Suprapubic skin (tissue), 4 donors: ENCODE measurements at places on chromosomes 3 and 15. TPM values are rescaled to one million over a fixed set of nuclear protein-coding genes. Genes with fewer than 3 reads are reported as not detected.

PRSS50 gene
- total RNA-seq: not detected

SFMBT1 gene
- total RNA-seq: 25.5 TPM

DNA sequence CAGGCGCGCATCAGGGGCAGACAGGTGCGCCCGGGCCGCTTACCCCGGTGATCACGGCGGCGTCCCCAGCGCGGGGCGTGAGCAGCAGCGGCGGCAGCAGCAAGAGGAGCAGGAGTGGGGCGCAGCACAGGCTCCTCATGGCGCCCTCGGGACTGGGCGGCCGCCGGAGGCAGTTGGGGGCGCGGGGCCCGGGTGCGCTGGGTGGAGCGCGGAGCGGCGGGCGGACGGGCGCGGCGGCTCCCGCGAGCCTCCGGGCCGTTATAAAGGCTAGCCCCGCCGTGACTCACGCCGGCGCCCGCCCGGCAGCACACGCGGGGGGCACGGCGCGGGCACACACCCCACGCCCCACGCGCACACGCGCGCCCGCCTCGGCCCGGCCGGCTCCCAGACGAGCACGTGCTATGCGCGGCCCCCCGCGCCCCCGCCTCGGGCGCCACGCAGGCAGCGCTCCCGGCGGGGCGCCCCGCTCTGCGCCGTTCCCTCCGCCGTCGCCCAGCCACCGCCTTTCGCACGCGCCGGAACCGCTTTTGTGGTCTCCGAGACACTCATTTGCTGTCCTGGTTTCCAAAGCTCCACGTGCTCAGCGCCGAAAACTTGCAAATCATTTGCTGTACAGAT lies at the start of gene PROK2:
PROK2 (minus strand) TSS at position 235 of the 618 bp plus-strand sequence; CDS start at position 139, 96 bp downstream.
- no peak for DNase-seq

DNA sequence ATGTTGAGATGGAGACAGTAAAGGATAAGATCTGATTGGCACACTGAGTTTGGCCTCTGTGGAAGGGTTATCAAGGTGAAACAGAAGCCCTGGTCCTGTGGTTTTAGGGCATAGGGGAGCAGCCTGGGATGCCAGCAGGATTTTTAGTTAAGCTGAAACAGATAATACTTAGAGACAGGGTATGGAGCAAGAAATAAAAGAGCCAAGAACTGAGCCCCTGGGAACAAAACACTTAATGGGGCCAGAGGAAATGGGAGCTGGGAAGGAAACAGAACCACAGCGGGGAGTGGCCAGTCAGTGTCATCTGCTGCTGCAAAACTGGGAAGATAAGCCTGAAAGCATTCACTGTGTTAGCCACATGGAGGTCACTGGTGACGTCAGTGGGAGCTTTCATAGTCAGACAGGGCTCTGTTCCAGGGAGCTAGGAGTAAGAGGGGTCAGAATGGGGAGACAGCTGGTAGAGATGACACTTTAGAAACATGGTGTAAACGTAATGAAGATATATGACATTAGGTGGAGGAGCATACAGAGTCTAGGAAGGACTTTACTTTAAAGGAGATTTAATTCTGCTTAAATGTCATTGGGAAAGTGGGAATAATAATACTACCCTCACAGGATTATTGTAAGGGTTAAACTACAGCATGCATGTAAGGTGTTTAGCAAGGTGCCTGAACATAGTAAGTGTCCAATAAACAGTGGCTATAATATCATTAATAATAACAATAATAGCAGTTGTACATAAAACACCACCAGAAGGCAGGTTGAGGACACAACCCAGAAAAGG lies 172.7 kb upstream of the CTNNB1 start:
- no peak for DNase-seq

DNA sequence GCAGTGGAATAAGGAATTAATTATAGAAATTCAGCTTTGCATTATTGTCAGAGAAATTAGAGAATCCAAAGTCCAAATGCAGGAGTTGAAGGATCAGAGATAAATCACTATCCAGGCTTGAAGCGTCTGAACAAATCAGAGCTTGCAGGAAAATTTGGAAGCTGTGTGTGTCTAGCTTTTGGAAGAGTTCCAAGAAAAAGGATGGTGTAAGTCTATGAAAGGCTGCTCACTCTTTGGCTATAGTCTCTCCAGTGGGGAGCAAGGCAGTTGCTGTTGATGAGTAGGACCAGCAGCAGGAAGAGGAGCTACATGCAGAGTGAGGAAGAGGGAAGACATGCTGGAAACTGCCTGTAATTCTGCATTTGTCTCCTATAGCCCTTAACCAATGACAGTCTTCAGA lies 464.3 kb upstream of the GRM7 start:
- DNase-seq: no peak

EHHADH gene
- 6.1 TPM for total RNA-seq

STRC gene
- total RNA-seq: 0.81 TPM

ESYT3 gene
- total RNA-seq: 29.0 TPM

GRCh38 chr3:29138171-29138570 lies 142.7 kb upstream of the RBMS3 start:
- no peak for DNase-seq

MAP3K13 gene
- 18.3 TPM for total RNA-seq

LRRC34 gene
- total RNA-seq: 0.34 TPM

- no peak for DNase-seq
Measured at GRCh38 chr15:47139965-47140364, 577.3 kb upstream of the SEMA6D start.

ANKRD63 gene
- not detected for total RNA-seq

NOX5 gene
- 1.6 TPM for total RNA-seq

DLL4 gene
- 3.2 TPM for total RNA-seq

- no peak for DNase-seq
Measured at GRCh38 chr15:59247364-59247763, 40.7 kb downstream of the LDHAL6B start.

CILP gene
- total RNA-seq: 10.3 TPM

DNA sequence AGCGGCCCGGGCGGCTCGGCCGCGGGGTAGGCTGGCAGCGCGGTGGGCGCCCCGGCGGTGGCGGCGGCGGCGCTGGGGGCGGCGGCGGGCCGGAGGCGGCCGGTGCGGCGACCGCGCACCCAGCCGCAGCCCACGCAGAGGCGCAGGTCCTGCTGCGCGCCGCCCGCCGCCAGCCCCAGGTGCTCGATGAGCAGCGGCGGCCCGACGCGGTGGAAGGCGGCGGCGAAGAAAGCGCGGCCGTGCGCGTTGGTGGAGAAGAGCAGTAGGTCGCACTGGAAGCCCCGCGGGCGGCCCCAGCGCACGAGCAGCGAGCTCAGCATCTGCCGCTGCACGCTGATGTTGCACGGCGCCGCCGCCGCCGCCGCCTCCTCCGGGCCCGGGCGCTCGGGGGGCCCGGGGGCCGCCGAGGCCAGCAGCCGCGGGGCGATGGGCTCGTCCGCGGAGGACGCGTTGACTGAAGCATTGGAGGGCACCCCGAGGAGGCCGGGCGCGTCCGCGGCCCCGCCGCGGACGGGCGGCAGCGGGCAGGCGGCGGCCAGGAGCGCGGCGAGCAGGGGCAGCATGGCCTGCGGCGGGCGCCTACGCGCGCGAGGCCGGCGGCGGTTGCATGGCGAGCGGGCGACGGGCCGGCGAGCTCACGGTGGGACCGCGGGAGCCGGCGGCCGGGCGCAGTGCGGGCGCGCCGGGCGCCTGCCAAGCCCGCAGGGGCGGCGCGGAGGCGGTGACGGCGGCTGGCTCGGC lies 452 bp downstream of the TMEM158 start:
- peak; percentile 56 for DNase-seq

DNA sequence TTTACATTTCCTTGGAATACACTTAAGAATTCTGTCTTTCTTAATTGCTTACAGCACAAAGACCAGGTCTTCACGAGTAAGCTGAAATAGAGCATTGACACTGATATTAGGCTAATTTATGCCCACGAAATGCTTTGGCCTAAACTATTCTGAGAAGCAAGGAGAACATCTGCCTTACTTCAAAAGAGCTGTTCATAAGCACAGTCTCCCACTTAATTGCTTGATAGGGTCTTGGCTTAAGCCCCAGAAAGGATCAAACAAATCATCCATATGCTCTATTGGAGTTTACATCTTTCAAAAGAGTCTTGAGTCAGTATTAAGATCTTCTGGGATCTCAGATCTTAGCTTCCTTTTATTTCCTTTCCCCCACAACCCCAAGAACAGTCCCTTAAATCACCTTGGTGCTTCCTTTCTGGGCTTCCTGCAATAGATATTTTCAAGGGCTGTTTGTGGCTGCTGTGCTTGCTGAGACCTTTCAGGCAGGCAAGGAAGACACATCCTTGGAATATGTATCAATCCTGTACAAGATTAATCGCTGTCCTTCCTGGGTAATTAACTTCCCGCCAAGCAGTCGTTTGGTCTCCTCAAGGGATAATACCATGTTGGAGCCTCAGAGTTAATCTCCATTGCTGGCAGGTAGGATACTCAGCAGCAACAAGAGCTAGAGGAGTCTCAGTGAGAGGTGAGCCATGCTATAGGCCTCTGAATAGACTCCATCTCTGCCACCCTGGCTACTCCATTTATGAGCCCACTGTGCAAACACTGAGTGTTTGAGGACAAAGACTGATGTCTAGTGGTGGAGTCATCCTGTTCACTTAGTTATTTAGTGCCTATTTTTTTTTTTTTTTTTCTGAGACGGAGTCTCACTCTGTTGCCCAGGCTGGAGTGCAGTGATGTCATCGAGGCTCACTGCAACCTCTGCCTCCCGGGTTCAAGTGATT lies 37.1 kb downstream of the TMEM158 start:
- no peak for DNase-seq

- no peak for DNase-seq
Measured at GRCh38 chr3:111867889-111868426, 8.9 kb downstream of the PHLDB2 start.

GRCh38 chr15:57403017-57403416 lies 26.7 kb downstream of the CGNL1 start:
- no peak for DNase-seq

DNA sequence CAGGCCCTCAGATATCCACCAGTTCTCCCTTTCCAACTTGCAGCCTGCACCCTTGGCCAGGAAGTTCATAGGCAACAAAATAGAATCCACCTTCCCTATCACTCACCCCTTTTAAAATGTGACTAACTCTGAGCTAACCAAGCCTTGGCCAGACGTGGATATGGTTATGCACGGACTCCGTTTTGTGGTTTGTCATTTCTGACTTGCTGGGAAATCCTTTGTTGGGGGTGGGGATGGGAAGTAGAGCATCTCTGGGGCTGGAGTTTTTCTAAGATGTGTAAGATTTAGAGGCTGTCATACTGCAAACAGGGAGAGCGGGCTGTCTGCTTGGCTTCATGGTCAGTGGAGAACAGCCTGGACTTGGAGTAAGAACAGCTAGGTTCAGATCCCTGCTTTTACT lies 62.6 kb downstream of the SMAD3 start:
- DNase-seq: no peak

- no peak for DNase-seq
Measured at GRCh38 chr3:28171962-28172361, 69.5 kb upstream of the CMC1 start.

GRCh38 chr3:113441051-113441770 lies at the start of gene CFAP44:
TSS of gene CFAP44 (minus strand) at chr3:113441493. CDS start at chr3:113433664, 7,829 bp downstream.
- peak; percentile 80 for DNase-seq

DNA sequence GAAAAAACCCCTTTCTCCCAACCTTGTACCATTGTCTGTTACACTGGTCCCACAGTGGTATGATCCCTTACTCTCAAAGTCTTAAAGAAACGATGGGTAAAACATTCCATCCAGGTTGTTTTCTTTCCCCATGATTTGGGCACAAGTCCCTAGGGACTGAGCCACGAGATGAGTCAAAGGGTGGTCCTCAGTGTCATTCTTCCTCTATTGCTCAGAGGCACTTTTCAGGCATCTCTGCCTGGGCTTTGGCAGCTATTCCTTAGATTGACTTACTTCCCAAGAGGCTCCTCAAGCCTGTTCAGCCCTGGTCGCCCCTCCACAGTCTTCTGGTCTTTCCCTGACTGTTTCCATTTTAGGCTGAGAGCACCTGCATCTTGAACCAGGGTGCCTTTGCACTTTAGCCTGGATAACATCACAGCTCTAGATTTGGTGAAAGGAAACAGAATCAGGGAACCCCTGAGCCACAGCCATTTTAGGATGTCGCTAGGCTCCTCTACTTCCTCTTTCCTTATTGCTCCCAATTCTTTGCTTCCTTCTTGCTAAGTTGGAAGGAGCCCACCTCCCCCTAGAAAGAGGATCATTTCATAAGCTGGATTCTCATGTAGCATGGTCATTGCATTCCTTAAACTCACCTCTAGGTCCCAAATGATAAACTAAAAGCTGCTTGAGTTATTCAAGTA lies 131.0 kb upstream of the TPRG1 start:
- no peak for DNase-seq

GRCh38 chr3:152377184-152377570 lies 108.4 kb downstream of the MBNL1 start:
- no peak for DNase-seq

GRCh38 chr3:143155756-143156155 lies 36.2 kb downstream of the CHST2 start:
- DNase-seq: no peak
